DMS 273 treated with DMSO at 0.1 percent for 48 hours (cell line): ENCODE measurements at places on chromosomes 7 and 10.
A peak's percentile ranks its signal among the peaks of the same experiment; 100 is the strongest.

GRCh38 chr7:72343991-72344390, 68.1 kb downstream of the CALN1 start:
- no peak for DNase-seq

- peak; percentile 52 for DNase-seq
Measured at GRCh38 chr7:31735991-31736982, 49.3 kb downstream of the PPP1R17 start.

- DNase-seq: no peak
Measured at GRCh38 chr10:71382028-71382427, 14.7 kb upstream of the CDH23 start.

GRCh38 chr7:90850066-90850465, 253.9 kb downstream of the CDK14 start:
- DNase-seq: peak; percentile 53

DNA sequence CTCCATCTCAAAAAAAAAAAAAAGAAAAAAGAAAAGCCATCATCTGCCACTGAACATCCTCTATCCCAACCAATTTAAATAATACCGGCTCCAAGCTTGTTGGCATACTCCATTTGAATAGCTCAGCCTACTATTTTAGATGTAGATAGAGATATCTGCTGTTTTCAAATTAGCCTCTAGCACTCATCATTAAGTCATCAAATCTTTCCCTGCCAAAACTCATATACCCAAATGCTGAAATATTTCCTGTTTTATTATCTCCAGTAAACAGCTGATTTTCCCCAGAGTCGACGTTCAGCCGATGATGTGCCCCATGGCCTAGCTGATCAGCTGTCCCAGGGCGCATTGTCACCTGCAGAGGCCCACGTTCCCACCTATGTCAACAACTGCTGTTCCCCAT, 34.5 kb upstream of the FRMD4A start:
- DNase-seq: no peak

DNA sequence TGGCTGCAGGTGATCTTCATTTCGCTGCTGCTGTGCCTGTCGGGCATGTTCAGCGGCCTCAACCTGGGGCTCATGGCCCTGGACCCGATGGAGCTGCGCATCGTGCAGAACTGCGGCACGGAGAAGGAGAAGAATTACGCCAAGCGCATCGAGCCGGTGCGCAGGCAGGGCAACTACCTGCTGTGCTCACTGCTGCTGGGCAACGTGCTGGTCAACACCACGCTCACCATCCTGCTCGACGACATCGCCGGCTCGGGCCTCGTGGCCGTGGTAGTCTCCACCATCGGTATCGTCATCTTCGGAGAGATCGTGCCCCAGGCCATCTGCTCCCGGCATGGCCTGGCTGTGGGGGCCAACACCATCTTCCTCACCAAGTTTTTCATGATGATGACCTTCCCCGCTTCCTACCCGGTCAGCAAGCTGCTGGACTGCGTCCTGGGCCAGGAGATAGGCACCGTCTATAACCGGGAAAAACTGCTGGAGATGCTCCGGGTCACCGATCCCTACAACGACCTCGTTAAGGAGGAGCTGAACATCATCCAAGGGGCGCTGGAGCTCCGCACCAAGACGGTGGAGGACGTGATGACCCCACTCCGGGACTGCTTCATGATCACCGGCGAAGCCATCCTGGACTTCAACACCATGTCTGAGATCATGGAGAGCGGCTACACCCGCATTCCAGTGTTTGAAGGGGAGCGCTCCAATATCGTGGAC, 1.3 kb downstream of the CNNM2 start:
- DNase-seq: no peak

DNA sequence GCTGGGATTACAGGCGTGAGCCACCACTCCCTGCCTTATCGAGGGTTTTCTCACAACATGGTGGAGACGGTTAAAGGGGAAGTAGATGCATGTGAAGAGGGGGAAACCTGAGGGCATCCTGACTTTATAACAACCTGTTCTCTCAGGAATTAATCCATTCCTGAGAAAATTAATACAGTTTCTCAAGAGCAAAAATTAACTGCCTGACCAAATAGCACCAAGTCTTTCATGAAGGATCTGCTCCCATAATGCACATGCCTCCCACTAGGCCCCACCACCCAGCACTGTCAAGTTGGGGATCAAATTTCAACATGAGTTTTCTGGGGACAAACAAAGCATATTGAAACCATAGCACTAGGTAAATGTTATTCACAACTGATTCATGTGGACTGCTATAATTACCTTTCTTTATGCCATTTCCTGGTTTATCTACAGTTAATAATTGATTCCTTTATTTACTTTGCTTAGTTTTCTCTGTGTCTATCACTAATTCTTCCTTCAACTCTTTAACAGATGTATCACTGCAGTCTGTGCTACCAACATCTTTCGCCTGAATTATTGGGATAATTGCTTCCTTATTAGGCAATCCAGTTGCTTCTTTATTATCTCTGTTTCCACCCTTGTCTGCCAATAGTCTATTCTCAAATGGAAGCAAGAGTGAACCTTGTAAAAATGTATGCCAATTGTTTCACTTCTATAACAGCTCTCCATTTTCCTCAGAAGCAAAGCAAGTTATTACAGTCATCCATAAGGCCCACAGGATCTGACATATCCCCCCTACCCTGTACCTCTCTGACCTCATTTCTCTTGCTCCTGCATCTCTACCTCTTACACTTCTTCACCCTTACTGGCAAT, 12.9 kb upstream of the MICU1 start:
- DNase-seq: no peak

GRCh38 chr10:124296121-124296812, 122.5 kb downstream of the OAT start:
- no peak for DNase-seq

DNA sequence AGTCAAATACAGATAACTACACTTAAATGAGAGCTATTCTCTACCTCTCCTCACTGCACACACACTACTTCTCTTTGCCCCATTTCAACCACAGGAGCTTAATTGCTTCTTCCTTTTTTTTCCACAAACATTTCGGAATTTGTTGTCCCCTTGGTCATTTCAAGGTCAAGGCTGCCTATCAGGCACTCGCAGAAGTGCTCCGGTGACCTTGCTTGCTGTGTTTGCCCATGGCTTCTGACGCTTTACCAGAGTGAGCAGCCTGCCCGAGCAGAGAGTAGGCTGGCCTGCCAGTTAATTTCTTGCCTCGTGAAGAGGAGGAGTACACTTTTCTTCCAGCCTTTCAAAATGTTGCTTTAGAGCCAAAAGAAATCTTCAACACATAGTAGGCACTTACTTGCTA, 297.1 kb upstream of the LRGUK start:
- no peak for DNase-seq

GRCh38 chr10:133196221-133196915, 33.6 kb upstream of the UTF1 start:
- DNase-seq: no peak

- peak; percentile 63 for DNase-seq
Measured at GRCh38 chr7:4479367-4480039, 202.6 kb upstream of the FOXK1 start.

- no peak for DNase-seq
Measured at GRCh38 chr7:117009705-117010361, 56.5 kb downstream of the ST7 start.

DNA sequence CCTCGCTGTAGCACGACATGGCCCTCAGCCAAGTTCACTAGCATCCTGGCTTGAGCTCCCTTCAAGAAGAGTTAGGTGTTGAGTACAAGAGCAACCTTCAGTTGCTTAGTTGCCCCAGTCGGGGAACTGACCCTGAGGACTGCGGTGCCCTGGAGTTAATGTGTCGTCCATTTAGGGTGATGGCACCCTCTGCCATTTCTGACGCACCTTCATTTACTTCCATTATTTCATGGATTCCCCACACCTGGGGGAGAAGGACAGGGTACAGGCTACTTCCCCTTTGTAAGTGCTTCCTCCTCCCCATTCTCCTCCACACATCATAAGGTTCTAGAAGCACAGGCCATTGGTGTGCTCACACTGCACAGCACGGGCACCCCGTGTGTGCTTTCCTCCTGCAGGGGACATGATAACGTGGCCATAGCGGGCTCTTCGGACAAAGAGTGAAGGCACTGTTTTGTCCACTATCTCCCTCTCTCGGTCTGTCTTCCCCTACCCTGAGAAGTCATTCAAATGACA, 1.8 kb downstream of the ALOX5 start:
- no peak for DNase-seq

DNA sequence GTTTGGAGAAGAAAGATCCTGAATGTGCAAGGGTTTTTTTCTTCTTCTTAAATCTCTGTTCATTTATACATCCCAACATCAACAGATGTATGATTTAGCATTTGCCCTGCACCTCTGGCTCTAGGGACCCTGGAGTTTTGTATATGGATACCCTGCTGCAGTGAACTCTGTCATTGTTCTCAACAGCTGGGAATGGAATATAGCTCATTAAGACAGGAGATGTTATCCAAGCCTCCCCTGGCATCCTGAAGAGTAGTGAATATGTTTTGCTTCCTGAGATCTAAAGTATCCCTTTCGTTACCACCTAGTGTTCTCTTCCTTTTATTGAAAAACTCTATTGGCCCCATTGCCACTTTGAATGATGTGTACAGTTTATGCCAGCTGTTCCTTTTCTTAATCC, 275.9 kb downstream of the EXOC4 start:
- no peak for DNase-seq

DNA sequence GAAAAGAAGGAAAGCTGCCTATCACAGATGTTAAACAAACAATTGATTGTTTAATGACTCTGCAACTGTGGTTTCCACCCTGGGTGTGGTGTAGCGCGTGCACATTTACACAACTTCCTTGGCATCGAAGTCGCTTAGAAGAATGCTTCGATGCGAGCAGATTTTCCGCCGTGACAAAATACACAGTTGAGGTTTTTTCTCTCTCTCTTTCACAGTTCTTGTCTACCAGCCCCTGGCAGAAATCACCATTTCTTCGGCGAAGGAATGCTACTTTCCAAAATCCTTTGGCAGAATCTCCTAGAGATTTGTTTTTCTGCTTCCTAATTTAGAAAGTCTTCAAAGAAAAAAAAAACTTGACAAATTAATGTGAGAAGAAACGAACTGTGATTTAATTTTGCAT, 70.7 kb upstream of the C1QL3 start:
- no peak for DNase-seq

DNA sequence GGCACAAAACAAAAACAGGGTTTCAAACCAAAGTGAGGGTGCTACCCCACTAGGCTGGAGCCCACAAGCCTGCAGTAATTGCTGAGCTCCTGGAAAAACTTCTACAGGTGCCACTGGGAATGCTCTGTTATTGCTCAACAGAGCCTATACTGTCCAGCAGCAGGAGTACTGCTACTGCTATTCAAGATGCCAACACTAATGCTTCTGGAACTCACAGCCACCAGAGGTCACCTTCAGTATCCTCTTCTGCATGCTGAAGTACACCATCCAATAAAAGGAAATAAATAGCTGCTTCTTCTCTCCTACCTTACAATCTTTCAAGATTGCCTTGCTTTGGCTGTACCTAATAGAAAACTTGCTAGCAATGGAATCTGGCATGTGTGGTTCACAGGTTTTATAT, 222.0 kb downstream of the LRRN3 start:
- no peak for DNase-seq

DNA sequence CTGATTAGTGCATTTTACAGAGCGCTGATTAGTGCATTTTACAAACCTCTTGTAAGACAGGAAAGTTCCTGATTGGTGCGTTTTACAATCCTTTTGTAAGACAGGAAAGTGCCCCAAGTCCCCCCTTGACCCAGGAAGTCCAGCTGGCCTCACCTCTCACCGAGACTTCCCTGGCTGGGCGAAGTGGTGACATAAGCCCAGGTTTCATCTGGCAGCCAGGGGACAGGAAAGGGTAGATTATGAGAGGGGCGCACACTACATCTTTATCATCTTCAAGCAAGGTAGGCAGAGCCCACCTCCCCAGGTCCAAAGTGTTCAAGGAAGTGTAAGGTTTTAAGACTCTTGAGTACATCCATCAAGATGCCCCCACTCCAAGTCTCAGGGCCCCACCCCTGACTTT, 5.5 kb upstream of the GDF10 start:
- no peak for DNase-seq

DNA sequence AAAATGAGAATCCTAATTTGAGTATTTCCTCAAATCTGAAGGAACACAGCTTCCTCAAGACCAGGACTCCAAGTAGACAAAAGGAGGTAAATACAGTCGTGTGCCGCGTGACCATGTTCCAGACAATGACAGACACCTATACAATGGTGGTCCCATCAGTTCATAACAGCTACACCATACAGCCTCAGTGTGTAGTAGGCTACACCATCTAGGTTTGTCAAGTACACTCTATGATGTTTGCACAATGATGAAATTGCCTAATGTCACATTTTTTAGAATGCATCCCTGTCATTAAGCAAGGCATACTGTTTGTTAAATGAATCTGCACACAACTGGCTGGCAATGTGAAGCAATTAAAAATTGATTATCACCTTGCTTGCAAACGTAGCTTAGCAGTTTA, 107.9 kb downstream of the PROSER2 start:
- DNase-seq: no peak

DNA sequence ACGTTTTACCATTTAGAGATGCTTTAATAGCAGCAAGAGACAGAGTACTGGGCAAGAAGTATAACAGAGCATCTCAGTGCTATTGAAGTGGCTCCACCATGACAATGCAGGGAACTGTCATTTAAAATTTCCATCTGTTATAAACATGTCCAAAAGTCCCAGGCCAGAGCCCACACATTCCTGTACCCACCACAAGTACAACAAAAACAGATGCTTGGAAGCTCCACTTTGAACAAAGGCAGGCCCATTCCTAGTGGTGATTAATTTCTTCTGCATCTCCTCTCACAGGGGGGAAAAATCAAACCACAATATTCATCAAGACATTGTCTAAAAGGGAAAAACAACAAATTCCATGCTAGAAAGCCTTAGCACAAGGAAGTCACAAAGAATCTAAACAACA, 627.9 kb downstream of the PARD3 start:
- no peak for DNase-seq

DNA sequence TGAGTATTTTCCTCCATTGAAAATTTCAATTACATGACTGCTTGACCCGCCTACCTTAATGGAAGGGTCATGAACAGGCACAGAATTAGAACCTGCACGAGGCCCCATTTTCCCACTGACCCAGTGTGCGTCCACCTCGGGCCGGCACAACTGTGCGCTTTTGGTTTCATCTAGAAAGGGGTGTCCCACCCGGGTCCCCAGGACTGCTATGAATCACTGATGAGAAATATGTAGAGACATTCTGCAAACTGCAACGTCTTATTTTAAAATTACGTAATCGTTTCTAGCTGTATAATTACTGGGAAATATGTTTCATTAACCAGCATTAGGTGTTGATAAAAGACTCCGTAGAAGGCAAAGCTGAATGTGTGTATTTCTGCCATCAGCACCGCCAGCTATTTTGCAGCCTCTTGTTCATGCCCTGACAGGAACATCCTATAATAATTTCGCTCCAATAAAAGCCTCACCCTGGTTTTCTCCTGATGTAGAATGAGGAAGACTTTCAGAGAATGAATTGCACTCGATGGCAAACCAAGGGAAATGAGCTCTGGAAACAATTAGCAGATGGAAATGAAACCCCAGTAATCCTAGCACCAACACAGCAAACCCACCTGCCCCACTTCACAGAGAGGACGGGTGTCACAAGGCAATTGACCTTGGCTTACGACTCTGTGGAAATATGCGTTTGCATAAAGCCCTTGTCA, 562.1 kb downstream of the DNAJB6 start:
- DNase-seq: no peak

GRCh38 chr7:148750442-148751355, 52.0 kb downstream of the CUL1 start:
- DNase-seq: no peak
